ENCODE measurements at places on chromosomes 2 and 18. TPM values are rescaled to one million over a fixed set of nuclear protein-coding genes. Genes with fewer than 3 reads are reported as not detected.
A peak's percentile ranks its signal among the peaks of the same experiment; 100 is the strongest.

- no peak for DNase-seq
These were observed 4.5 kb downstream of the RETREG2 start for GRCh38 chr2:219182331-219183150.

DNA sequence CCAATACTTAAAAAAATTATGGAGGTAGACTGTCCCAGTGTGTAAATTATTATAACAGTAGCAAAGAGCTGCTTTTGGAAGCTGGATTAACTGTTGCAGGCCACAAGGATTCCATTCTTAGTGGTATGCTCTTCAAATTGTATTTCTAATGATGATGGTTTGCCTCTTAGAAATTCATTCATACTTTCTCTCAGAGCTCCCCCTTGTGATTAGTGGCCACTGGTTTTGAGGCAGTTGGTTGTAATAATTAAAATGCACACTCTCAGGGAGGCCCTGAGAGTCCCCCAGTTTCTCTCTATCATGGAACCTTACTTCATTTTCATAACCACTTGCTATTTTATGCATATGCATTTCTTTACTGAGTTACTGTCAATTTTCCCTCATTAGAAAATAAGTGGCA is 122.5 kb downstream of the PLA2R1 start:
- peak; percentile 18 for DNase-seq

GRCh38 chr2:96344011-96344410 is 8.4 kb downstream of the NCAPH start:
- no peak for DNase-seq

DNA sequence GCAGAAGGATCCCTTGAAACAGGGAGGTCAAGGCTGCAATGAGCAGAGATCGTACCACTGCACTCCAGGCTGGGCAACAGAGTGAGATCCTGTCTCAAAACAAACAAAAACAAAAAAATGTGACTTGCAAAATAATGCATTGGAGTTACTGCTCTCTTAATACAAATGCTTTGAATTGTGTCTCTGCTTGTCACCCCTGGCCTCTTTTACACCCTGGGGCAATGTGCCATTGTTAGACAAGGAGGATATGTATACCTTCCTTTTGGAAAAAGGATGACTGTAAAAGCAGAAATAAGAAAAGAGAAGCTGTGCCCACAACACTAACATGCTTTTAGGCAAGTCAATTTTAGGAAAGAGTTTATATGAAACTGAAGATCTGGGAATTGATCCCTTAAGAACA is 20.8 kb upstream of the C2orf74 start:
- DNase-seq = no peak

Gene STON1
- polyA plus RNA-seq = 12.2 TPM

Gene CRIM1
- 23.0 TPM for polyA plus RNA-seq

Measured in hepatocyte (in vitro differentiated cells).